CD8-positive, alpha-beta T cell (primary cell): ENCODE measurements at places on chromosomes 1 and 21. TPM values are rescaled to one million over a fixed set of nuclear protein-coding genes. Genes with fewer than 3 reads are reported as not detected.

DNA sequence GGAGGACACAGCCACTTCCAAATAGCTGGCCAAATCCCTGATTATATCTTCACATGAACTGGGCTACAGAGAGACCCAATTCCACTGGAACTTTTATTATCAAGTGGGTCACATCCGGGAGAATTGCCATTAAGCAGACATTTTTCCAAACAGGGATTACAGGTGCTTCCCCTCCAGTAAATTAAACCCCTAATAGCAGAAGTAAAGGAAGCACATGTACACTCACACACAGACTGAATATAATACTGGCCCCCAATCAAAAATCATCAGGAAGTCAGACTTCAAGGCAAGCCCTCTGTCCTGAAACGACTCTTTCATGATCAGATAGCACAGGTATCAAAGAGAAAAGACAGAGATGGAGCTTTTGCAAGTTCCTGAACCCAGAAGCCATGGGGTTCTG, 118.6 kb upstream of the PPP2R5A start:
- DNase-seq, result no peak

- no peak for DNase-seq
These were observed 26.8 kb downstream of the UROD start for GRCh38 chr1:45038661-45039364.

GRCh38 chr21:44989537-44989886, 49.7 kb downstream of the SLX9 start:
- DNase-seq, result no peak

GRCh38 chr1:225762444-225762843, 15.2 kb upstream of the SRP9 start:
- DNase-seq, result no peak

GRCh38 chr1:244388961-244389360, 62.7 kb downstream of the ADSS2 start:
- no peak for DNase-seq

- no peak for DNase-seq
These were observed 22.6 kb downstream of the KRTAP21-3 start for GRCh38 chr21:30695956-30696355.

DNA sequence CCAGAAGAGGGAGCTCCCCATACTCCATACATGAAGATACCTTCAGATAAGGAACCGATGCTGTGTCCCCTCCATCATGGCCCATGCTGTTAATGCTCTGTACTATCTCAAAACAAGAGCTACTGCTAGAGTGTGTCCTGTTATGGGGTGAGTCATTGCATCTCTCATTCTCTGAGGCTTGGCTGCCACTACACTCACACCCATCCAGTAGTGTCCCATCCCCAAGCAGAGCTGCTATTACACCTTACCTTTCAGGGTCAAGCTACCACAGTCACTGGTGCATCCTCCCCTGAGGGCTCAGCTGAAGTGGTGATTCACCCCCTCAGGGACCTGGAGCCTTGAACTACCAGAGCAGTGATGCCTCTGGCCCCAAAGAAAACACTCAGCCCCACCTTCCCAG, 198.5 kb downstream of the PLA2G4A start:
- no peak for DNase-seq

- DNase-seq, result no peak
These were observed 23.8 kb downstream of the TSEN15 start for GRCh38 chr1:184075055-184076029.

- DNase-seq, result no peak
These were observed 138.8 kb downstream of the ROR1 start for GRCh38 chr1:63912643-63913042.

GRCh38 chr1:91476533-91477217, 24.0 kb upstream of the CDC7 start:
- DNase-seq, result no peak

DNA sequence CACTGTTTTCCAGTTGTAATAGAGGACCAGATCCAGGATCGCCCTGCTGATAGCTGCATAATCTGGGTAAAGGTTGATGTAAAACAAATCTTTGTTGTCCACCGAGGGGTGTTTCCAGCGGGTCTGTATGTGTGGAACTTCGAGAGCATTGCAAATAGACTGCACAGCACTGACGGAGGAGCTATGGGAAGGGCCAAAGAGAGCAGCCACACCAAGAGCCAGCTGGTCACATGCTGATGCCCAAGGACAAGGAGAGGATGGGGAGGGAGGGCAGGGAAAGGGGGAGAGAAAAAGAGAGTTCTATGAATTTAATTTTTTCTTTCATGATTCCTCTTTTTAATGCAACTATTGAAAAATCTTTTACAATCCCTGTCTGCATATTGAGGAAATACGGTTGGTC, 250.0 kb downstream of the GRIK1 start:
- DNase-seq, result no peak

DNA sequence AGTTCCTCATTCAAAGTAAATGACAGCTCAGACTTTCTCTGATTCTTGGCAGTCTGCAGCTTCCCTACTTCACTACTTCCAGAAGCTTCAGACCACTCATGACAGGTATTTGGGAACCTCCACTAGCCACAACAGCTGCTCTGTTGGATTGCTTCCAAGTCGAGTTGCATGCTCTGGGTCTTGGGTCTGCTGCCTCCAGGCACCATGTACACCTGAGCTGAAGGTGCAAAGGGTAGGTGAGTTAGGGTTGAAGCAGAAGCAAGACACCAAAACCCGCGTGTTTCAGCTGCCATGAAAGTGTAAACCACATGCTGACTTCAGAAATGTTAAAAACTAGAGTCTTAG, 62.7 kb downstream of the ZNF684 start:
- no peak for DNase-seq

Gene S100A16
- total RNA-seq, result not detected

Gene LCE3D
- not detected for total RNA-seq

Gene NBPF15
- total RNA-seq, result 46.2 TPM

Gene FAM163A
- not detected for total RNA-seq

Gene LCE1A
- not detected for total RNA-seq

Gene CENPL
- total RNA-seq, result 5.7 TPM

Gene SMAP2
- 171 TPM for total RNA-seq

Gene FMO4
- 0.87 TPM for total RNA-seq

Gene LRRC71
- total RNA-seq, result not detected
